ENCODE measurements at places on chromosomes 3 and 15.

GRCh38 chr3:152083135-152083534 lies 185.6 kb upstream of the MBNL1 start:
- DNase-seq: no peak

- no peak for DNase-seq
Measured at GRCh38 chr3:125078951-125079674, 23.3 kb upstream of the HEG1 start.

GRCh38 chr3:176430244-176431037 lies 766.8 kb downstream of the TBL1XR1 start:
- DNase-seq: no peak

DNA sequence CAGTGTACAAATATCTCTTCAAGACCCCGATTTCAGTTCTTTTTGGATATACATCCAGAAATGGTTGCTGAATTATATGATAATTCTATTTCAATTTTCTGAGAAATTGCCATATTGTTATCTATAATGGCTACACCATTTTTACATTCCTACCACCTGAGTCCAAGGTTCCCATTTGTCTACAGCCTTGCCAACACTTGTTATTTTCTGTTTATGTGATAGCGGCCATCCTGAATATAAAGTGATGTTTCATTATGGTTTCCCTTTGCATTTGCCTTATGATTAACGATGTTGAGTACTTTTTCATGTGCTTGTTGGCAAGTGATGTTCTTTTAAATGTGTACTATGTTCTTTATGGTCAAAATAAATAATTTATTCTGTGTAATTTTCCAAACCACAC lies 8.5 kb downstream of the NR1I2 start:
- no peak for DNase-seq

GRCh38 chr3:145259166-145259880 lies 901.7 kb downstream of the PLOD2 start:
- no peak for DNase-seq

DNA sequence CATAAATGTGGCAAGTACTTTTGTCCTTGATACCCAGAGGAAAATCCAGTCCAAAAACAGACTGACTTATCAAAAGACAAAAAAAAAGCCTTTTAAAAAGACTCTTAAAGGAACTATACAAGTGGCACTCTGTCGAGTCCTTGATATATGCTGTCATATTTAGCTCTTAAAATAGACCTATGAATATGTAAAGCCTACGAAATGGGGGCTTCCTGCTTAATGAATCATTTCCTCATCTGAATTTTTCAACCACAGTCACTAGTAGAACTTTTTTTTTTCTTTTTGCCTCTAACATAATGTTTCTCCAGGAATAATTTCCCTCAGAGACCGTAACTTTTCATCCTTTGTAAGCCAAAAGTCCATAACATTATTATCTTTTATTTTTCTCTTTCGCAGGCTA lies 95.8 kb downstream of the P3H2 start:
- no peak for DNase-seq

DNA sequence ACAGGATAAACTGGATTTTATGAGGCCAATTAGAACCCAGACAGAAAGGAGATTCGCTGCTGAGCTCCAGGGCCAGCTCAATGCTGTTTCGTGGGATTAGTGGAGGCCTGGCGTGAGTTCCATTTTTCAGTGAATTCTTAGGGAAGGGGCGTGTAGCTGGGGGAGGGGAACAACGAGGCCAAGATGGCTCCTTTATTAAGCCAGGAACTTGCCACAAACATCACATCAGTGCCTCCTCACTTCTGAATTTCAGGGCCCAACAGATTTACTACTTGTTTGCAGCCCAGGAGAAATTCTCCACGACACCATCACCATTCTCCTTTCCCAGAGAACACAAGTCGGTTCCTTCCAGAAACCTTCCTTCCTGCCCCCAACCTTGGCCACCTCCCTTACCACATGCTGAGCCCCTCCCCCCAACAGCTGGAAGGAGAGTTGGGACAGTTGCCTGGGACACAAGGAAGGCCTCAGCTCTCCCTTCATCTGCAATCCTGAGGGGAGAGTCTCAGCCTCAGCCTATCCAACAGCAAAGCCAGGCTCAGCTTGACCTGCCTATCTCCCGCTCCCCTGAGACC lies 5.8 kb downstream of the IGDCC4 start:
- DNase-seq: no peak

DNA sequence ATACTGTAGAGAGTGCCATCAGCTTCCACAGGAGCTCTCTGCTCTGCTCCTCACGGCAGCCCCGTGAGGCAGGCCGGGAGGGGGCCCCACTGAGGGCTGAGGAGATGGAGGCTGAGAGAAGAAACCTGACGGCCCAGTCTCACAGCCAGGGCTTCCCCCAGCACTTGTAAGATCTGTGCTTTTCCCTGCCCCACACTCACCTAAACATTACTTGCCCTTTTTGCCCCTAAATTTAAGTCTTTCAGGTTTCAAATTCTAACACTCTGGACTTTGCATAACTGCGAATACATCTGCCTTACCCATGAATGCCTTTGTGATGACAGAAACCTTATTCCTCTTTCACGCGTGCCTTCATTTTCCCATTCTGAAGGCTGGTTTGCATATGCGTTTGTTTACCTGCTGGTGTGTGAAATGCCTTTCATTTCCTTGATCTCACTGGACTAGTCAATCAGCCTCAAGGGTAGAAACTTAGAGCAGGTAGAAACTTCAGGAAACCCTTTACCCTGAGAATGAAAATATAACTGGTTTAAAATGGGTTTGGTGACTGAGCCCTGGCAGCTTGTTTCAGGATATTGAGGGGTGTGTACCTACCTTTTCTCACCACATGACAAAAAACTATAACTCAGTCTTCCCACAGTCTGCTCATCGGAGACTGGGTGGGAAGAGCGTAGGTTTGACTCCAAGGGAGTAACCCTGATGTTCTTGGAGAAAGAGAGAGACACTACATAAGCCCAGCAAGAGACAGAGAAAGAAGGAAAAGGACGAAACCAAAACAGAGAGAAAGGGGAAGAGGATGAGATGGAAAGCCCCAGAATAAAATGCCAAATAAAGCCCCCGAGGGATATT lies 20.1 kb downstream of the SLC12A8 start:
- DNase-seq: no peak

GRCh38 chr3:124347418-124347817 lies 355.5 kb upstream of the ROPN1 start:
- no peak for DNase-seq

DNA sequence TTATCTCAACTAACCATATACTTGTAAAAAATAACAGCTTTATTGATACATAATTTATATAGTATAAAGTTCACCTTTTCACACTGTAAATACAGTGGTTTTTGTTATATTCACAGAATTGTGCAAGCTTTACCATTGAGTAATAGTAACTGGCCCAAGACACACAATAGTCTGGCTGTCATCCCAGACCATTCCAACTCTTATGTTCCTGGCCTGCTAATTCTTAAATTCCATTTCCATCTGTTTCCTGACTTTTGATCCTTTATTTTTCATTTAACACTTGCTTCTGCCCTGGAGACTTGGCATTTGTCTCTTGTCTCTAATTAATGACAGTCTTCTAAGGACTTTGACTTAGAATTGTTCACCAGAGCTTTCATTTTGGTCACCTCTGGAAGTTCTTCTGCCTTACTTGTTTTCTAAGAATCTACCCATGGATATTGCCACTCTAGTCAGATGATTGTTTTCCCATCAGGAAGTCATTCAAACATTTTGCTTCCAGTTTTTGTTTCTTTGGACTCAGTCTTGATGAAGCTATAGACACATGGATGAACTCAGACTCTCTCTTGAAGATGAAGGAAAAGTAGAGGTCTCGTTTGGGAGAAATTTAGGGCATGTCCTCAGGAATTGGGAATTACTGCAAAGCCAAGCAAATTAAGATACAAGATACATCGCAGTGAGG lies 27.2 kb upstream of the PLSCR4 start:
- no peak for DNase-seq

- no peak for DNase-seq
Measured at GRCh38 chr3:123414973-123415775, 33.7 kb downstream of the ADCY5 start.

DNA sequence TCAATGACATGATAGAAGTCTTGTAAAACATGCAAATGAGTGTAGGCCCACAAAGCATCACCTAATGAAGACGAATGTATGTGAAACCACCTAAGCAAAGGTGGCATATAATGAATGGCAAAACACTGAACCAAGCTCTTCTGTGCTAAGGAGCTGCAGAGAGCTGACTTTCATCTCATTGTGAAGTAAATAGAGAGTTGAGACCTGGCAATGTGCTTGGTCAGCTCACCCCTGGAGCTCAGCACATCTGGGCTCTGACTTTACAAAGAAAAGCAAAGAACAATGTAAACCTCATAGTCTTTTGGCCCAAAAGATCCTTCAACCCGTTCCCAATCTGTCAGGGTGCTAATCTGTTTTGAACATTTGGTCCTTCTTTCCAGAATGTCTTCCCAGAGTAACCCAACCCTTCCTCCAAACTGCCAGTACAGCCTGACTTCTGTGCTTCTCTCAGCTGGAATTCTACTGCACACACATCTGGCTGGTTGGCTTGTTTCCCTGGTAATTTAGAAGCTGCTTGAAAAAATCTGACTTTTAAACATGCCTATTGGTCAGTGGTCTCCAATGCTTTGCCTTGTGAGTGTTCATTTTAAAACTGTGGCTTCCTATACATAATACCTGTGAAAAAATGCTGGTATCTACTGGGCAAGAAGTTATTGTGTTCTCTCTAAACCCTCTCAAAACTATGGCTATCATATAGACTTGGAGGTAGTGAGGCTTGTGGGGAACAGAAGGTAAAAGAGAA lies 101.7 kb downstream of the CD200R1L start:
- no peak for DNase-seq

GRCh38 chr3:186220911-186221645 lies 112.2 kb upstream of the ETV5 start:
- DNase-seq: no peak

GRCh38 chr3:188881954-188882641 lies 289.7 kb upstream of the TPRG1 start:
- no peak for DNase-seq

DNA sequence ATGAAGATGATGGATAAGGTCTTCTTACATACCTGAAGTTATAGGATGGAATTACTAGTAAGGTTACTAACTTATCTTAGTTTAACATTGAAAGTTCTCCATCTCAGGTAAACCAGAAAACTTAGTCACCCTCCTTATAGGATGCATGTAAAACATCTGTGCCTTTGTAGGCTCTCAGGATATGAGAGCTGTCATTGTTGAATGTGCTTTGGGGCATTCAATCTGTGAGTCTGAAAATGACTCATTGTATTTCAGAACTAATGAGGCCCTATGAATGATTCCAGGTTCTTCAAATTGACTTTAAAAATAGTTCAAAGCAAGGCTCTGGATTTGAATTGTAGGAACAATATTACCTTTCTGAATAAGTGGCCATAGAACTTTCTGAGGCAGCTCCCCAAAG lies 237.7 kb upstream of the AZI2 start:
- no peak for DNase-seq

- no peak for DNase-seq
Measured at GRCh38 chr3:45524565-45524964, 70.0 kb upstream of the LIMD1 start.

DNA sequence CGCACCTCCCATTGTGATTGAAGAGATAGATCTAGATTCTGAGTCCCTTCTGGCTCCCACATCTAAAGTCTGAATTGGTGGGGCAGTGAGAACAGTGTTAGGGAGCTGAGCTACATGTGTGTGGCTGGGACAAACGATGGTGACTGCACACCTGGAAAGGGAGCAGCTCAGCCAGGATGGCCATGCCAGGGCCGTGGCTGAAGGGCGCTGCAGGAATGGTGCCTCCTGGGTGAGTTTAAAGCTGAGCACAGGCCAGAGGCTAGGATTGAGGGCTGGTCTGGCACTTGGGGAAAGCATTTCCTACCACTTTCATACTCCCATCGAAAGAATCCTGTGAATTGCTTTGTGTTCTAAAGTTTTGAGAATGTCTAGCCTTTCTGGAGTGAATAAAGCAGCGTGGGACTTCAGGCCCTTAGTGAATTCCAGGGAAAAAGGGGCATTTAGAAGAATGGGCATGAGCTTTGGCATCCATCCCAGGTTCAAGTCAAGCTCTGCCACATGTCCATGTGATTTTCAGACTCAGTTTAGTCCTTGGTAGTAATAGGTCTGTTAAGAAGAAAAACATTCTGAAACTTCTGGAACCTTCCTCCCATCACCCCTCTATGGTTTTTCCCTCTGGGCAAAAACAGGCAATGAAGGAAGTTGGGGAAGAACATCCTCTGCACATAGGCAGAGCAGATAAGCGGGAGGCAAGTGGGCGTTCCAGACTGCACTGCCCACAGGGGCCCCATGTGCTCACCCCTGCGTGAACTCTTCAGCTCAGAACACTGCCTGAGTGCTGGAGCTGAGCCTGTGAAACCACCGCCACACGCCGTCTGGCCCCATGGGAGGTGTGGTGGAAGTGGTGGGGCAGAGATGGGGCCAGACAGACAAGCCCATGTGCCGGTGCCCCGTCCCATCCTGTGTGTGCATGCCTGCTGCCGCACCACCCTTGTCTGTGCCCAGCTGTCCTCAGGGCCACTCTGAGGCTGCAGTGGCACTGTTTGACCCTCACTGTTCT lies 12.9 kb upstream of the CPNE9 start:
- DNase-seq: no peak

DNA sequence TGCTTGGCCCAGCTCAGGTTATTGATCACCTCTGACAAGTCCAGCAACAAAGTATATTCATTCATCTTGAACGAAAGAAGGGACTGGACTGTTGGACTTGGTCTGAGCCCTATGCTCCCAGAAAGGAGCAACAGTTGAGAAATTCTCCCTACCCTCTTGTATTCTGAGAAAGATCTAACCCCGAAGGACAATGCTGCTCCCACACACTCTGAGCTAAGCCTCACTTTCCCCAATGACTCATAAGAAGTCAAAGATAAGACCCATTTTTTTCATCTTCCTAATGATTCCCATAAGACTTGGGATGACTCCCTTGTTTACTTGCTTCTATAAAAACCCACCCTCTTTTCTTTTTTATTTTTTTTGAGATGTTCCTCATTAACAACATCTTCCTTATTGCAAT lies 549.4 kb upstream of the MDFIC2 start:
- DNase-seq: no peak

DNA sequence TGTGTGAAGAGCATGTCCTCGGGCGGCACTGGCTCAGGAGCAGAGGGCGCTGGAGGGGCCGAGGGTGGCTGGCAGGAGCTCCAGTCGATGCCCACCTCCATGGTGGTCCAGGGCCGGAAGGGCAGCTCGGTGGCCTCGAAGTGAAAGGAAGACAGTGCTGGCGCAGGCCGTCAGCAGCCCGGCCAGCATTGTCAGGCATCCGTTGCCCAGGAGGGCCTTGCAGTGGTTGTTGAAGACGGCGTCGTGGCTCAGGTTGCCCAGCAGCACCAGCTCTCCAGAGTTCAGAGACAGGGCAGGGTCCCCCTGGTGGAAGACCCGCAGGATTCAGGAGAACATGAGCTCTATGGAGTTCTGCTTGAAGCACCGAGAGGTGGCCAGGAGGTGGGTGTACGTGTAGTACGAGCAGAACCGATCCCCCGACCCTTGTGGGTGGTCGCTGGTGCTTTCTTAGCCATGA lies 16.5 kb upstream of the SIAH2 start:
- DNase-seq: no peak
